Stimulated activated CD4-positive, alpha-beta T cell treated with anti-CD3 and anti-CD28 coated beads, Interleukin-12 subunit alpha, Interleukin-12 subunit beta, amount 100 ng/mL, for 24 hours (primary cell): ENCODE measurements at places on chromosomes 13 and 19.

DNA sequence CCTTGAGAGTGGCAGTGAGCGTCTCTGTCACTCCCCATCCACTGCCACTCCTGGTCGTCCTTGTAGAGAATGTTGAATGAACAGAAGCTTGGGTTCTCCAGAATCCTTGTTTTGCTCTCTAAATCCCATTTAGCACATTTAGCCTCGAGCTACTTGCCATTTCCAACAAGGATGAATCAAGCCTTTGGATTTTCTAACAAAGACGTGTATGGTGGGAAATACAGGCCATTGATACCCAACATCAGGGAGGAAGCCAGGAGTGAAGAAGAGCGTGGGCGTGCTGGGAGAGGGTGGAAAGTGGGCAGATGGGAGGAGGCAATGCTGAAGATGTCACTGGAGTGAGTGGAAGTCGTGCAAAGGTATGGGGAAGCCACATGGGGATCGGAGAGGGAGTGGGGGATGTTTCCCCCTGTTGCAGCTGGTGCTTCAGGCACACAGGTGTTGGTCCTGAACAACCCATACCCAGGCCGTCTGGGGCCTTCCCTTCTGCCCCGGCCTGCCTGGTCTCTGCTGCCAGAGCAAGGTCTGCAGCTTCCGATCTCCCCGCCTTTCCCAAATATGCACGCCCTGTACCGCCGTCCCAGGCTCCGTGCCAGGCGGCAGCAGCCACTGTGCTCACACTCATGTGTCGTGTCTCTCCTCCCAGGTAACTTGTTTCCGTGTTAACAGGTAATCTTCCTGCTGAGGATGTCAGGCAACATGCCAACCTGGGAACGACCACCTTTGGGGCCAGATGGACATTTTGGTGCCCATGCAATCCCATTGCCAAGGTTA lies 48.7 kb downstream of the ZIC5 start:
- no peak for DNase-seq

GRCh38 chr13:60260440-60260839 lies 96.7 kb upstream of the DIAPH3 start:
- no peak for DNase-seq

GRCh38 chr19:6074709-6075403 lies 35.4 kb downstream of the RFX2 start:
- DNase-seq: no peak

- no peak for DNase-seq
Observed at GRCh38 chr19:16258440-16258903, 60.8 kb downstream of the AP1M1 start.

DNA sequence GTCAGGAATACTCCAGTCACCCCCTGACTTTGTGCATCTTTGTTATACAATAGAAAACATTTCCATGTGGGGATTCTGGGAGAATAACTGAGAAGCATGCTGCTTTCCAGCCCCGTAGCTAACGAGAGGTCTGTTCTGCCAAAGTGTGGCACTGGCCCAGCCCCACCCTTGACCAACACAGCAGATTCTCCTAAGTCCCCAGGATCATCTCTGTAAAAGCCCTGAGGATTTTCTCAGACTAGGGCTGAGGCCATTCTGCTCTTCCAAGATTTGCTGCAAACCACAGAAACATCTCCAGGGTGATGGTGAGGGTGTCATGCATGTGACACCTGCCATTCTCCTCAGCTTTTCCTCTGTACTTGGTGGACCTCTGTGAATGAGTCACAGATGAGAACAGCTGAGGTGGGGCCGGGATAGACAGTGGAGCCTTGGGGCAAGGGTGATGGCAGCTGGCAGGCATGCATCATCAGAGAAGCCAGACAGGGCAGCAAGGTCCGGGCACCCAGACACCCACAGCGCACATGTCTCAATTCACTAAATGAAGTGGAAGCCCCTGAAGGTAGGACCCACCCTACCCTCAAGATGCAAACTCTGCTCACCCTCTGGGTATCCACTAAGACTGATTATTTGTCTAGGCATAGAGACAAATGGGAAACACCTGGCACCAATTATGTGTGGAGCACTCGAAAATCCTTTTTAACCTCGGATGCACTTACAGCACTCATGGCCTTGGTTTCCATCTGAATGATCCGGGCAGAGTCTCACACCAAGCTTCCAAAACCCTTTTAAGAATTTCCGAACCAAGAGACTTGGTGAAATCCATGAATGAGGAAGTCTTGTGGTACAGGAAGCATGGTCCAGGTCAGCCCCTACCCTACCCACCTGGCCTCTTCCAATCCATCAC lies 20.1 kb upstream of the DOCK9 start:
- peak; percentile 17 for DNase-seq

DNA sequence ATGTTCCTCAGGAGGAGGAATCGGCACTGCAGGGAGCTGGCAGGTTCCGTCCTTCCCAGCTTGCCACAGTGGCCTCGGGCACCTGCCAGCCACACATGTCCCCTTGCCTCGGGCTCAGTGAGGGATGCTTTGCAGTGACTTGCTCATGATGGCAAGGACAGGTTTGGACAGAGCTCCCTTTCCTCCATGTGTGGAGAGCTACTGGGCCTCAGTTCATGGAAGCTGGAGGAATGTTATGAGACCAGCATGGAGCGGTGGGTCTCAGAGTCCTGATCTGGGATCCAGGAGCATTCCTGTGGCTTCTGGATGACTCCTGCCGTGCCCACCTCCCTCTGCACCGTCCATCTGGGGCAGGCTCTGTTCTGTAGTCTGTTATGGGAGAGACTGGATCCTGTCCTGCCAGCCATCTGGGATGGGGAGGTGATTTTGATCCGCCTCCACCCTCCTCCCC lies 59.2 kb downstream of the SIPA1L3 start:
- no peak for DNase-seq

DNA sequence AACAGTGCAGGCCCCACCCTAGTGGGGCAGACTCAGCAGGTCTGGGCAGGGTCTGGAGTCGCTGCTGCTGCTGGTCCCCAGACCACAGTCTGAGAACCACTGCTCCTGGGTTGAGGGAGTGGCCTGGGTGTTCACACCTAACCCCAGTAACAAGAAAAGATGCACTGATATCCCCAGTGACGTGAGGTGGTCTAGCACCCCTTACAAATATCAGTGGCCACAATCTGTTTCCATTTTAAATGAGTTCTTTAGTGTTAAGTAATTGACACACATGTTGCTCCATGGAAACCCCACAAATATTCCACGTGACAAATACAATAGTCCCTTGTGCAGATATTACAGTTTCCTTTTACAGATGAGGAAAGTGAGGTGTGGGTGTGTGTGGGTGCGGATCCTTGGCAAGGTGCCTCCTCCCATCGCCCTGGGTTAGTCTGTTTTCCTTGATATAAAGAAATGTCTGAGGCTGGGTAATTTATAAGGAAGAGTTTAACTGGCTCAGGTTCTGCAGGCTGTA lies 96.3 kb upstream of the GPR183 start:
- no peak for DNase-seq

DNA sequence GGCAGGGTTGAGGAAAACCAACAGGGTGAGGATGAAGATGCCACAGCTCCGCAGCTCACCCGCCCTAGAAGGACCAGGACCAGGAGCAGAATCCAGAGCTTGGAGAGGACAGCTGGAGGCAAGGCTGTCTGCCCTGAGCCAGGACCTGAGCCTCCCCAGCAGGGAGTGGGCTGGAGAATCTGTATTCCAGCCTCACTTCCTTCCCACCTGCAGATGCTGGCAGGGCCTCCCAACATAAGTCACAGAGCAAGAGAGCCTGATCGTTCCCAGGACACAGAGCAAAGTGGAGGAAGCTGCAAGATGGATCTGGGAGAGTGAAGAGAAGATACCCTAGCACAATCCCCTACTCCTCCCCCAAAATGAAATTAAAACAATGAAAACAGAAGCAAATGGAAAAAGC lies 61.7 kb upstream of the WASF3 start:
- DNase-seq: no peak

- DNase-seq: no peak
Observed at GRCh38 chr19:51433043-51433442, 15.6 kb upstream of the SIGLEC10 start.

GRCh38 chr13:72165276-72165675 lies 298.3 kb upstream of the DACH1 start:
- no peak for DNase-seq

- DNase-seq: no peak
Observed at GRCh38 chr19:54451331-54451871, 2.4 kb downstream of the LENG8 start.

DNA sequence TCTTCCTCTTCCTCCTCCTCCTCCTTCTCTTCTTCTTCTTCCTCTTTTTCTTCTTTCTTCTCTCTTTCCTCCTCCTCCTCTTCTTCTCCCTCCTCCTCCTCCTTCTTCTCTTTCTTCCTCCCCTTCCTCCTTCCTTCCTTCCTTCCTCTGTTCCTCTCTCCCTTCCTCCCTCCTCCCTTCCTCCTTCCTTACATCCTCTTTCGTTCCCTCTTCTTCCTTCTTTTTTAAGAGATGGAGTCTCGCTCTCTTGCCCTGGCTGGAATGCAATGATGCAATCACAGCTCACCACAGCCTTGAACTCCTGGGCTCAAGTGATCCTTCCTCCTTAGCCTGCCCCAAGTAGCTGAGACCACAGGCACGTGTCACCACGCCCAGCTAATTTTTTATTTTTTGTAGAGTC lies 13.2 kb downstream of the EHD2 start:
- DNase-seq: no peak

DNA sequence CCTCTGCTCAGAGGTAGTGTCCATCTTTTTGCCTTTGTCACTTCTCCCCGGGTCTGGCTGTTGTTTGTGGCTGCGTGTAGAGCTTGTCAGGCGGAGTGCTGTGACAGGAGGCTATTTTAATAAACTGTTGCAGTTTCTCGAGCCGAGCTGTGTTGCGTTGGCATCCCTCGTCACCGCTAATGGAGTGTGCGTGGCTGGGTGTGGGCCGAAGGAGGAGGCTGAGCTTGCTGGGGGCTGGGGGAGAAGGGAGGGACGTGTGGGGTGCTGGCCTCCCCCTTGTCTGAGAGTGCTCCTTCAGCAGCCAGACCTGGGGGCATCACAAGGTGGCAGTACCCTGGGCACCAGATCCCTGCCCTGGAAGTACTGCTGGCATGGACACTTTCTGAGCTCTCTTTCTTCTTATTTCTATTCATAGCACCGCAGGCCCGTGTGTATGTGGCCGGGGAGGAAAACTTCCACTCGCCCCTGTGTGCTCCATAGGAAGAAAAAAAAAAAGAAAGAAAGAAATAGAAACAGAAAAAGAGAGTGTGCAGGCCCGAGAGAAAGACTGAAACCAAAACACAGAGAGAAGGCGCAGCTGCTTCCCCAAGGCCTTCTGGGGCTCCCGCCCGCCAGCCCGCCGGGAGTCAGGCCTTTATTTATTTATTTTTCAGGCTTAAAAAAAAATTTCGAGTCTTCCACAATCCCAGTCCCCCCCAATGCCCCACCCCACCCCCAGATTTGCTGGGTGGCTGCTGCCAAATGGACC lies 27.0 kb downstream of the NFIX start:
- DNase-seq: no peak

GRCh38 chr13:101739382-101740178 lies 287.1 kb downstream of the ITGBL1 start:
- DNase-seq: no peak

DNA sequence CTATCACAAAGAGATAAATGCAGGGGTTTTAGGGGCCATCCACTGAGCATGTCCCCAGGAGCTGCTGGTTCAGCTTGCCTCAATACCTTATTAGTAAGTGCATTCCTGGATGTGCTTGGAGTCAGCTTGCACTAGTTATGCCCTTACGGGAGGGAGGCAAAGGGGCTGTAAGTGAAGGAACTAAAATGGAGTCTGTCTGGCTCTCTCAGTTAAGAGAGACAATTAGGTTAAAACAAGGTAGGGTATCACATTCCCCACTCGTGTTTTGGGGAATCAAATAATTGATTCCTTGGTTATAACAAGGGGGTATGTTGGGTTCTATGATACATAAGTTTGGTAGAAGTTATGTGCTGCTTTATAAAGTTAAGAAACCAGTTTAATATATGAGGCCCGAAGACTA lies 78.9 kb downstream of the ZNF100 start:
- no peak for DNase-seq

DNA sequence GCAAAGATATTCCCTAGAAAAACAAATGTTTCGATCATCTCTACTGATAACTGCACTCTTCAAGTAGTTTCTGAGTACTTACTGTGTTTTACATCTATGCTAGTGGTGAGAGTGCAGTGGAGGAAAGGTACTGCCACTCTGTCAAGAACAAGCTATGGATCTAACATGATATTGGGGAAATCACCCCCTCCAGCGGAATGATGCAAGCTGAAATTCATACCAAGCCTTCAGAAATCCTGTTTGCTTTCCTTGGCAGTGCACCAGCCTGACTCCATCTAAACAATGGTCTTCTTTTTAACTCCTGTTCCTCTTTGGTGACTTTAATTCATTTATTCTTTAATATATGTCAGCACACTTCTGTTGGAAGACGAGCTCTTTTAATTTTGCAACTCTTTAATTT lies 238.0 kb downstream of the PCDH9 start:
- no peak for DNase-seq

DNA sequence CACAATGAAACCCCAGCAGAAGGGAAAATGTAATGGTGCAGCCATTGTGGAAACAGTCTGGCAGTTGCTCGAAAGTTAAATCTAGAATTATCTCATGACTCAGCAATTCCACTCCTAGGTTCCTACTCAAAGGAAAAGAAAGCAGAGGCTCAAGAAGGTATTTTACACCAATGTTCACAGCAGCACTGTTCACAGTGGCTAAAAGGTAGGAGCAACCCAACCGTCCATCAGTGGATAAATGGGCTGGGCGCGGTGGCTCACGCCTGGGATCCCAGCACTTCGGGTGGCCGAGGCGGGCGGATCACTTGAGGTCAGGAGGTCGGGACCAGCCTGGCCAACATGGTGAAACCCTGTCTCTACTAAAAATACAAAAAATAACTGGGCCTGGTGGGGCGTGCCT lies 25.9 kb downstream of the ZFR2 start:
- DNase-seq: no peak

GRCh38 chr19:2805991-2806649 lies 13.5 kb upstream of the ZNF554 start:
- DNase-seq: no peak

- DNase-seq: no peak
Observed at GRCh38 chr13:109859898-109860297, 73.5 kb upstream of the IRS2 start.

DNA sequence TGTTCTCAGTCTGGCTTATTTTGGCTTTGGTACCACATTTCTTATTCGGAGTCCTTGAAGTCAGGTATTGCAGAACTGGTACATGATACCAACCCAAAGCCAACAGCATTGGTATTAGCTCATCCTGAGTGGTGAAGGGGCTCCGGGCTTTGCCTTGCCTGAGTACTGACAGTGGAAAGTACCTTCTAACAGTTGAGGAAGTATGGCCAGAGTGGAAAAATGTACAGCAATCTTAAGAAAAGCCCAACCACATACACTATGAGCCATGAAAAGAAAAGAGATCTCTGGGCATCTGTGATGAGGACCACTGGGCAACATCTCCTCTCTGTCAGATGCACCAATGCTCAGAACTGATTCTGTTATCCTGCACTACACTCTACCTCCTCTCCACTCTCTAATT lies 8.3 kb downstream of the LCP1 start:
- DNase-seq: no peak
